Cerebellar nuclear complex (tissue), 1 donor: ENCODE measurements at places on chromosomes 3 and 15.

GRCh38 chr3:187960820-187961219, 193.1 kb upstream of the LPP start:
- DNase-seq: no peak

DNA sequence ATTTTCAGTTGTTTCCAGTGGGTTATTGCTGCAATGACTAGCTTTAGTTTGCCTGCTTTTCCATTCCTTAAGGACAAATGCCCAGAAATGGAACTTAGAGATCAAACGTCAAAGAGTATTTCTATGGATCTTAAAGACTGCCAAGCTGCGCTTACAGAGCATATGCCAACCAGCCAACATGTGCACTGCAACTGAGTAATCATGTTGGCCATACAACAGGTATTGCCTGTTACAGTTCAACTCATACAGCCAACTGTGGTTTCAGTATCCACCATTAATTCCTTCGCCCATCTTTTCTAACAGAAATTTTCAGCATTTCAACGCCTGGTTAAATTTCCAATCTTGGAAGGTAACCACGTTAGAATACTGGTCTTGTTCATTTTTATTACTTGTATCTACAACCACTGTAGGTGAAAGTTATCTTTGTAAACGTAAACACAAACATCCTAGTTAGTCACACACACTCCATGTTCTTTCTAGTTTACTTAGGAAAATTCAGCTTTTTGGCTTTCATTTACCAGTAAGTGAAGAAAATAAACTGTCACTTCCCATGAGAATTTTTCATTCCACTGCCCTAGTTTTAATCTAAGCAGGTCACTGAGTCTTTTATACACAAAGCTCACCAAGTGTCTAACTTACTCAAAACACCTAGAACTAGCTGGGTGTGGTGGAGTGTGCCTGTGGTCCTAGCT, 3.9 kb downstream of the RPL32 start:
- no peak for DNase-seq

DNA sequence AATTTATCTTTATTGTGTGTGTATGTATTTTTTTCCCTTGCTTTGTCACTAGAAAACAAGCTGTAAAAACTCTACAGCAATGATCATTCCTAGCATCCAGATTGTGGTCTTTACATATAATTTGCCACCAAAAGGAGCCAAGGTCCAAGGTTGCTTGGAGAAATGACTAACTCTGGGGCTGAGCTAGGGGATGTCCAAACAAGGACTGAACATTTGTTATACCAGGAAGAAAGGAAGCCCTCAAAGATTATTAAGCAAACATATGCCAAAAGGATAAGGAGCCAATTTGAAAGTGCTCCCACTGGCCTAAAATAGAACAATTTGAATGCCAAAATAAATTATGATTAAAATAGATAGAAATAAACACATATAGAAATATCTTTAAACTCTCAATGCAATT, 293.3 kb downstream of the ZIC1 start:
- DNase-seq: peak; percentile 78

DNA sequence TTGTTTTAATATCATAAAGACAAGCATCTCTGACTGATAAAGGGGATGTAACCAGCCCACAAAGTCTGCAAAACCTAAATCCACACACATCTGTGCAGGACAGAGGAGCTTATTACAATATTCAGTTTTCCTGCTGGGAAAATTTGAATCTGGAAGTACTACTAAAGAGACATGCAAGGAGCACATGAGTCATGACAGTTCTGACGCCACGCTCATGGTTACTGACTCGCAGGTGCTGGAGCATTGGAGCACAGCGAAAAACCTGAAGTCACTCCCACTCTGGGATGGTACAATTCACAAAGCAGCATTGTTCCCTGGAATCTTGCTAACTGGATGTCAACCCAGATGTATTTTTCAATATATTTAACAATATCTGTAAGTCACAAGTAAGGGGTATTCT, 7.6 kb upstream of the ISL2 start:
- no peak for DNase-seq

DNA sequence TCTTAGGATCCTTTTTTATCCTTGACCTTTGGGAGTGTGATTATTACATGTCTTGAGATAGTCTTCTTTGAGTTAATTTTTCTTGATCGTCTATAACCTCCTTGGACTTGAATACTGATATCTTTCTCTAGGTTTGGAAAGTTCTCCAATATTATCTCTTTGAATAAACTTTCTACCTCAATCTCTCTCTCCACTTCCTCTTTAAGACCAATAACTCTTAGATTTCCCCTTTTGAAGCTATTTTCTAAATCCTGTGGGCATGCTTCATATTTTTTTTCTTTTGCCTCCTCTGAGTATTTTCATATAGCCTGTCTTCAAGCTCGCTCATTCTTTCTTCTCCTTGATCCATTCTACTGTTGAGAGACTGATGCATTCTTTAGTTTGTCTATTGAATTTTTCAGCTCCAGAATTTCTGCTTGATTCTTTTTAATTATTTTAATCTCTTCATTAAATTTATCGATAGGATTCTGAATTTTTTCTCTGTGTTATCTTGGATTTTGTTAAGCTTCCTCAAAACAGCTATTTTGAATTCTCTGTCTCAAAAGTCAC, 12.1 kb downstream of the USF3 start:
- DNase-seq: no peak

DNA sequence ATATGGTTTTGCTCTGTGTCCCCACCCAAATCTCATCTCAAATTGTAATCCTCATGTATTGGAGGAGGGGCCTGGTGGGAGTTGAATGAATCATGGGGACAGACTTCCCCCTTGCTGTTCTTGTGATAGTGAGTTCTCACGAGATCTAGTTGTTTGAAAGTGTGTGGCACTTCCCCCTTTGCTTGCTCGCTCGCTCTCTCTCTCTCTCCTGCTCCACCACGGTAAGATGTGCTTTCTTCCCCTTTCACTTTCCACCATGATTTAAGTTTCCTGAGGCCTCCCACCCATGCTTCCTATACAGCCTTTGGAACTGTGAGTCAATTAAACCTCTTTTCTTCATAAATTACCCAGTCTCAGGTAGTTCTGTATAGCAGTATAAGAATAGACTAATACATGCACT, 60.7 kb downstream of the GSK3B start:
- no peak for DNase-seq

DNA sequence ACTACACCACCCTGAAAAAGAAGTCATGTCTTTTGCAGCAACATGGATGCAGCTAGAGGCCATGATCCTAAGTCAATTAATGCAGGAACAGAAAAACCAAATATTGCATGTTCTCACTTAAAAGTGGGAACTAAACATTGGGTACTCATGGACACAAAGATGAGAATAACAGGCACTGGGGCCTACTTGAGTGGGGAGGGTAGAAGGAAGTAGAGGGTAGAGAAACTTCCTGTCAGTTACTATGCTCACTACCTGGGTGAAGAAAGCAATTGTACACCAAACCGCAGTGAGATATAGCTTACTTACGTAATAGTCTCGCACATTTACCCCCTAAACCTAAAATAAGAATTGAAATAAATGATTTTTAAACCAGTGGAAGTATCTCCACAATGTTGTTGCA, 480.5 kb upstream of the ARRDC4 start:
- no peak for DNase-seq

- DNase-seq: no peak
Measured at GRCh38 chr15:93173369-93173768, 84.4 kb upstream of the RGMA start.

DNA sequence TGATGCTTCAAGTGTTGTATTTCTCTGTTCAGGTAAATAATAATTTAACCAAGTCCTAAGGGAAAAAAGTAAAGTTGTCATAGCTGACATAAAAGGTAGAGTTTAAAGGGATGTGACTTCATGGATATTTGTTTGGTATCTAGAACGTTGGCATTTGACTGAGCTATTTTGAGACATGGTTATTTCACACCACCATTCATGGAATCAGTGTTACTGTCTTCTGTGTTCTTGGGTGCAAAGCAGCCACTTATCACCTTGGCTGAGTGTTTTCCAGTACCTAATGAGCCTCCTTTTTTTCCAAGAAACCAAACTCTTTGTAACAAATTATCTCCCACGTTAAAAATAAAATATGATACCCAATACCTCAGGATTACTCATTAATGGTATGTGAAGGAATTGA, 155.8 kb downstream of the GHSR start:
- no peak for DNase-seq

DNA sequence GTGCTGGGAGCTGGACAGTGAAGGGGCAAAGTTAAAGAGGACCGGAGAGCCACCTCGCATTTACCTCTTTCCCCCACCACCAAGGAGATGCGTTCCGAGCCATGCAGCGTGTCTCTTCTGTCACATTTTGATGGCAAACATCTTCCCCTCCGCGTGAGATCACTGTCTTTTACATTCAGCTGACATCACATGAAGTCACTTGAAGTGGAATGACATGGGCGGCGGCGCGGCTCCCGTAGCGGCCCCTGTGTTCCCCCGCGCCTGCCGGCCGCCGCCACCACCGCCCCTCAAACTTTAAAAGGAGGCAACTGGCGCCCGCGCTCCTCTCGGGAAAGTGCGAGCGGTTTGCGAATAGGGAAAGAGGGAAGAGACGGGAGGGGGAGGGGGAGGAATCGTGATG, at the start of gene FEZF2:
Gene FEZF2 (minus strand): TSS at position 336 of the 400 bp plus-strand sequence. CDS start 682 bp downstream, outside the sequence.
- DNase-seq: no peak

DNA sequence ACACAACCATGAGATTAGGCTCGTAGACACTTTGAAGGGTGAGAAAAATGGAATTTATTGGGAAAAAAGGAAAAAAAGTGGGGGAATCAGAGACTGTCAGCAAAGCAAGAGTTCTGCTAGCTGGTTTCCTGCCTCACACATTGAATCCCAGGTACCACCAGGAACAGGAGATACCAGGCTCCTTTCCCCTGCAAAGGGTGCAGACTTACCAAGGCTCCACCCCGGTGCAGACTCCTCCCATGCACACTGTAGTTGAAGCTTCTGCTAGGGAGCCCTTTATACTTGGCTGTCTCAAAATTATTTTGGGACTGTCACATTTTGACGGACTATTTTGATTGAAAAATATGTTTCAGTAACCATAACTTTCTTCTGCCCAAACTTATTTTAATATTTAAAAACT, 819.9 kb upstream of the GBE1 start:
- no peak for DNase-seq

DNA sequence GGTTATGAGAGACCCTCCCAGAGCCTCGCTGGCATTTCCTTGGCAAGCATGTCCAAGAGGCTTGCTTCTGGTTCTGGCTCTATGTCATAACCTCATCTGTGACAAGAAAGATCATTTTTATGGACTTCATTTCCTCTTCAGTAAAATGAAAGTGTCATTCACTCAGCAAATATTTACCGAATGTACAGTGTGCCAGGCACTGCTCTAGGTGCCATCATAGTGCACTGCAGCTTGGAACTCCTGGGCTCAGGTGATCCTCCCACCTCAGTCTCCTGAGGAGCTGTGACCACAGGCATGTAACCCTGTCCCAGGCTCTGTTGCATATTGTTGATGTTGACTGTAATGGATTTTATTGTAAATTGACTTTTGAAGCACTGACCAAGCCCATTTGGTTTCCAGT, 18.7 kb upstream of the ITPKA start:
- no peak for DNase-seq

GRCh38 chr15:99668533-99669182, 64.6 kb downstream of the LYSMD4 start:
- no peak for DNase-seq

DNA sequence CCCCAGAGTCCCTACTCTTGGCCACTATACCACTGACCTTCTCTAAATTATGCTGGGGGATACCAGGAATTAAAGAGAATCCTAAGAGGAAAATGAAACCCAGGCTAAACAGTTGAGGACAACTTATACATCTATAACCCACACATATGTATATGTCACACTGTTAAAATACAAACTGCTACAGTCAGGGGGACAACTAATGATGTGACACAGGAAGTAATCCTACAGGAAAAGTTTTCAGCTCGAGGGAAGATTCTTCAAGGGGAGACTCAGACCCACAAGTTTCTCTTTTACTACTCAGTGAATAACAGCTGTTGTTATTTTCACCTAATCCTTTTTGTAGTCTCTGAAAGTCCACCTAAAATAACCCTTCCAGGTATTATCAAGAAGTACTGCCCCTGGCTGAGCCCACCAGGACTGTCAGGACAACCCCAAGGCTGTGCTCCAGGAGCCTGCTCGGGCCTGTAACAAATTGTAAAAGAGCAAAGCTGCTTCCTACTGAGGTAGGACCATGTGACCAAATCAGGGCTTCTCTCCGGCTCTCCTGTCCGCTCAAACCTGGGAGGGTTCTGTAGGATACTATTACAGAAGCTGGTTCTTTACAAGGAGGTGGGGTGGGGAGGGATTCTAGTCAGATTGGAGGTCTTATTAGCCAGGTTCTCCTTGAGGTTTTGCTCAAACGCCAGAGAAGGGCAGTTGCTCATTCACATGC, 91.6 kb downstream of the SRGAP3 start:
- DNase-seq: no peak

GRCh38 chr3:189772584-189772983, 141.4 kb downstream of the TP63 start:
- no peak for DNase-seq

DNA sequence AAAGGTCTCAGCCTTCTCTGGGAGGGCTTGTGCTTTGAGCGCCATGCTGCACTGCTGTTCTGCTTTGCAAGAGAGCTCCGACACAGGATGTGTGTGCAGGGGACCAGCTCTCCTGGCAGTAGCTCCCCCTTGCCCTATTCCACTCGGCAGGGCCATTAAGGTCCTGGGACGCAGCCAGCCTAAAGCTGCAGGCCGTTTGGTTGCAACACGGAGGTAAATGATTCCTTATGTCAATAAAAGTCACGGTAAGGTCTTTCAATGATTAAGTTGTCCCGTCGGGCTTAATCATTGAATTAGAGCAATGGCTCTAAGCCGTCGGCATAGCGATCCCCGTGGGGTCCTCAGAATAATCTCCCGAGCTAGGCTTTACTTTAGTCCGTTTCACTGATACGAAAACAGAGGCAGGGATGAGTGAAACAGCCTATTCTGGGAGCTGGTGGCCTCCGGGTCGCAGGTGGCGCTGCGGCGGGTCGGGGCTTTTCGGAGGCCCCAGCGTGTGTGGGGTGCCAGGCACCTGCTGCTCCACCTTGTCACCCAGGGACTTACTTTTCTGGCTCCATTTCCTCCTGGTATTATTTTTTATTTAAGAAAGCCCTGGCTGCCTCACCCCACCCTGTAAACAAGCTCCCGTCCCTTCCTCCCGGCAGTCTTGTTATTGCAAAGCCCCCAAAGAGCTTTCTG, 525.2 kb downstream of the OCA2 start:
- no peak for DNase-seq

DNA sequence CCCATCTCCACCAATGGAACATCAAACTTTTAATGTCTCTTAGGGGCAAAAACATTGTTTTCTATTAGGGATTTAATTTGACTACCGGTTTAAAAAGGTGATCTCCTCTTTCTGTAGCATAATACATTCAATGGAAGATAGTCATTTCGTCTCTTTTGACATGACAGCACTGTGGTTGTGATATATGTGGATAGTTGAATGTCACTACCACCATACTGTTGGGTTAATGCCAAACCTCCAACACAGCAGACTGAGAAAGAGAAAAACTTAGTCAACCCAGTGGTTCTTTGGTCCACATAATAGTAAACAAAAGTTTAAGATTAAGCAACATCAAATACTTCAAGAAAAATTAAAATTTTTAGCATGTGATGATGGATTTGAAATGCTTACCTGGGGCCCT, 530.4 kb downstream of the AGBL1 start:
- no peak for DNase-seq
